ENCODE measurements at places on chromosomes 13 and 19.

GRCh38 chr13:20719783-20720182 is 16.3 kb downstream of the IL17D start:
- DNase-seq: no peak

DNA sequence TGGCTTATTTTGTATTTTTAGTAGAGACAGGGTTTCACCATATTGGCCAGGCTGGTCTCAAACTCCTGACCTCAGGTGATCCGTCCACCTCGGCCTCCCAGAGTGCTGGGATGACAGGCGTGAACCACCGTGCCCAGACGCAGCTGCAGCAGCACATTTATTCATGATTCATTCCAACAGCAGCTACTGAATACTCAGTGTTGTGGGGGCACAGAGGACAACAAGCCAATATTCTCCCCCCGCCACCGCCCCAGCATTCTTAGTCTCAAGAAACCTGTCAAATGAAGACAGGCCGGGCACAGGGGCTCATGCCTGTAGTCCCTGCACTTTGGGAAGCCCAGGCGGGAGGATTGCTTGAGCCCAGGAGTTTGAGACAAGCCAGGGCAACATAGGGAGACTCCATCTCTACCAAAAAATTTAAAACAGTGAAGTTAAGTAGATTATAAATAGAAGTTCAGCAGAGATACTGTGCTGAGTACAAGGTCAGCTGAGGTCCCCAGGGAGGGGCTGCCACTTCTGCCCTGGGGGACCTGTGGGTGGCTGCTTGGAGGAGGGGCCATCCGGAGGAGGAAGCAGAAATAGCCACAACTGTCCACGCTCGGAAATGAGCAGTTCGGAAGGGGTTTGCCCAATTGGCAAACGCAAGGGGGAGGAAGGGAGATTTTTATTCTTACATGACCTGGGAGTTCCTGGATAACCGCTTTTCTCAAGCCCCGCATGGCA is 4.3 kb downstream of the DOT1L start:
- no peak for DNase-seq

DNA sequence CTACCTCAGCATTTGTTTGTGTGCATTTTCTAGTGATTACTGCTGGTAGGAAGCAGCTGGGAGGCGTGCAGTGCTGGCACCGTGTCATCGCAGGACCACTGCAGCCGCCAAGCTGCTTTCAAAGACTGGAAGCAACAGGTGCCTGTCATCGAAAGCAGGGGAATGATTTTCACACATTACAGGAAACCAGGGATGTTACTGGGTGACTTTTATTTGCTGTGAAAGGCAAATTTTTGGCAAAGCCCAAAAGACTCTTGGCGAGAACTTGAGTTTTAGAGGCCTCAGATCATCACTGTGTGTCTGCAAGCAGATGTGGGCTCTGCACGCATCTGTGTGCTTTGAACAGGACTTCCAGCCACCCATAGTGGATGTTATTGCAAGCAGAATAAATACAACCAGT is 176.4 kb downstream of the FLT1 start:
- DNase-seq: no peak

- no peak for DNase-seq
Observed at GRCh38 chr19:7550987-7551761, 15.7 kb downstream of the PNPLA6 start.

- DNase-seq: no peak
Observed at GRCh38 chr13:50171590-50172282, 156.5 kb downstream of the KCNRG start.

DNA sequence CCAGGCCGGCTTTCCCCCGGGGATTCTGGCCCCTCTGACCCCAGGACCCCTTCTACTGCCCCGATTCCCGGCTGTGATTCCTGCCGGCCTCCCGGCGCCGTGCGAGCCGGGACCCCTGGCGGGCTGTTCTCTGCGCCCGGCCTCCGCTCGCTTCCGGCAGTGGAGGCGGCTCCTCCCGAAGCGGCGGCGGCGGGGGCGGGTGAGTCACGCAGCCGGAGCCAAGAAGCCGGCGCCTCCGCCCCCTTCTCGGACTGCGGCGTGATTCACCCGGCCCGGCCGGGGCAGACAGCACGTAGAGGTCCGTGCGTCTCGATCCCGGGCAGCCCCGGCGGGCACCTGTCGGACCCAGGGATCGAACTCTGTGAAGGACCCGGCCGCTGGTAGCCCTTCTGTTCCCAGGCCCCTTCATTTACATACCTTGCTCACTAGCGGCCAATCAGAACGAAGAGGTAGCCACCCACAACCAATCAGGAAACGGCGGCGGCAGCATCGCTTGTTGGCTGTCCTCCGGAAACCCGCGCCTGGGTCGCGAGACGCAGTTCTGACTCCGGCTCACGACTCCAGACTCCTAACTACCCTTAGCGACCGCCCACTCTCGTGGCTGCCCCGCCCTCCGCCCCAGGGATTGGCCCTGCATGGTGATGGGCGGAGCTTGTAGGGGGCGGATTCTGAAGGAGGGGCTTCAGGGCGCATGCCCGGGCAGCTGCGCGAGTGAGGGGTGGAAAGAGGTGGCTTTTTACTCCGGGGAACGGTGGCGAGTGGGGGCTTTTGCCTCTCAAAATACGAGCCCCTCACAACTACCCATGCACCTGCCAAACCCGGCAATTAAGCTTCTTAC is at the start of gene SERTAD1:
Gene SERTAD1 (minus strand): TSS at position 543 of the 838 bp plus-strand sequence. CDS start 2,446 bp downstream, outside the sequence.
- DNase-seq: peak; percentile 99

- no peak for DNase-seq
Observed at GRCh38 chr13:50691681-50692263, 151.7 kb downstream of the DLEU7 start.

DNA sequence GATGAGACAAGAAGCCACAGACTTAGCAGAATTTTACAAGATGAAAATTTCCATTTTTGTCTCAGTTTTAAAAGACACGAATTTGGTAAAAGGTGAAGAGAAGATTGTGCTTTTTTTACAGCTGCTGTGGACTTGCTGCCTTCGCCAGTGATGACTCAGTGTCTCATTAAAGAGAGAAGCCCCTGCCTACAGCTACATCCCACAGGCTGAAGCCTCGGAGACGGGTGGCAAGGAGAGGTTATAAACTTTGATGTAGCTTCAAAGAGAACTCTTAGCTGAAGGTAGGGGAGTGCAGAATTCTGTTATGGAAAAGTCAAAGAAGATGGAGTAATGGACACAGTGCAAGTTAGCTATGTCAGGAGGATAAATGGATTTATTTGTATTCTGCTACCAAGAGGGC is 683.4 kb upstream of the ARGLU1 start:
- no peak for DNase-seq

DNA sequence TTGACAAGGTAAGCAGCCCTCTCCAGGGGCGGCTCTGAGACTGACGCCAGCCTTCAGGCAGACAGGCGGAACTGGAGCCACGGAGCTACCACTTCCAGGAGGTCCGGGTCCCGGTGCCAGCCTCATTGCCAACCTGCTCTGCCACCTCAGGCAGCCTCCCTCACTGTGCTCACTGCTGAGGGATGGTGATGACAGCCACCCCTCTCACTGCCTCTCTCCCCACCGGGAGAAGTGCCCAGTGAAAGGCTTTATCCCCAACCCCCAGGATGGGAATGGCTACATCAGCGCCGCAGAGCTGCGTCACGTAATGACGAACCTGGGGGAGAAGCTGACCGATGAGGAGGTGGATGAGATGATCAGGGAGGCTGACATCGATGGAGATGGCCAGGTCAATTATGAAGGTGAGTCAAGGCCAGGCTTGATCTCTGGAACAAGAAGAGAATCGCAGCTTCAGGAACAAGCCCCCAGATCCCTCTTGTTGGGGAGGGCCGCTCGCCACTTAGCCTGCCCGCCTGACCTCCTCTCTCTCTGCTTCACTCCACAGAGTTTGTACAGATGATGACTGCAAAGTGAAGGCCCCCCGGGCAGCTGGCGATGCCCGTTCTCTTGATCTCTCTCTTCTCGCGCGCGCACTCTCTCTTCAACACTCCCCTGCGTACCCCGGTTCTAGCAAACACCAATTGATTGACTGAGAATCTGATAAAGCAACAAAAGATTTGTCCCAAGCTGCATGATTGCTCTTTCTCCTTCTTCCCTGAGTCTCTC is 7.6 kb downstream of the CALM3 start:
- DNase-seq: no peak

- DNase-seq: no peak
Observed at GRCh38 chr13:113604186-113604585, 19.6 kb downstream of the TFDP1 start.

DNA sequence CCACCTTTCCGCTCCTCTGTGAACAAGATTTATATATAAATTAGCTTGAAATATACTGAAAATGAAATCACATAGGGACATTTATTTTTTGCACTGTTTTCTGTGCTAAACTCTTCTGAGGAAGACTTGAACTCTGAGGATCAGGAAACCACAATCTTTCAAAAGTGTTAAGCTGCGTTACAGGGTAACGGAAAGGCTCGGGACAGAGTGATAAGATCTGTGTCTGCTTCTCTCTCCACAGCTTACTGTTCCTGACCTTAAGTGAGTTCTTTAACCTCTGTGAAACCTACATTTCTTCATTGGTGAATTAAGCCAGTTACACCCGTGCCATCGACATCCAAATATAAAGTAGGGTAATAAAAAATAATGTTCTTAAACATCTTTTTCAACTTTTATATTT is 38.9 kb downstream of the DACH1 start:
- DNase-seq: no peak

DNA sequence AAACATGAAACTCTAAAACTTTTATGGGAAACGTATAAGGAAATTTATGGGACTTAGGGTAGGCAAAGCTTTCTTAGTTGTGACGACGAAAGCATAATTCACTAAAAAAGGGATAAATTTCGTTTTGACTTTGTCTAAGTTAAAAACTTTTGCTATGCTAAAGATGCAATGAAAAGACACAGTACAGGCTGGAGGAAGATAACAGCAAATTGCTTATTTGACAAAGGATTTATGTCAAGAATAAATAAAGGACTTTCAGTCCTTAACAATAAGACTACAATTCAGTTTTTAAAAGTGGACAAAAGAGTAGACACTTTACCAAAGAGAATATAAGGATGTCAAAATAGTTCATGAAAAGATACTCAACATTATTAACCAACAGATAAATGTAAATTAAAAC is 150.2 kb downstream of the NBEA start:
- no peak for DNase-seq

DNA sequence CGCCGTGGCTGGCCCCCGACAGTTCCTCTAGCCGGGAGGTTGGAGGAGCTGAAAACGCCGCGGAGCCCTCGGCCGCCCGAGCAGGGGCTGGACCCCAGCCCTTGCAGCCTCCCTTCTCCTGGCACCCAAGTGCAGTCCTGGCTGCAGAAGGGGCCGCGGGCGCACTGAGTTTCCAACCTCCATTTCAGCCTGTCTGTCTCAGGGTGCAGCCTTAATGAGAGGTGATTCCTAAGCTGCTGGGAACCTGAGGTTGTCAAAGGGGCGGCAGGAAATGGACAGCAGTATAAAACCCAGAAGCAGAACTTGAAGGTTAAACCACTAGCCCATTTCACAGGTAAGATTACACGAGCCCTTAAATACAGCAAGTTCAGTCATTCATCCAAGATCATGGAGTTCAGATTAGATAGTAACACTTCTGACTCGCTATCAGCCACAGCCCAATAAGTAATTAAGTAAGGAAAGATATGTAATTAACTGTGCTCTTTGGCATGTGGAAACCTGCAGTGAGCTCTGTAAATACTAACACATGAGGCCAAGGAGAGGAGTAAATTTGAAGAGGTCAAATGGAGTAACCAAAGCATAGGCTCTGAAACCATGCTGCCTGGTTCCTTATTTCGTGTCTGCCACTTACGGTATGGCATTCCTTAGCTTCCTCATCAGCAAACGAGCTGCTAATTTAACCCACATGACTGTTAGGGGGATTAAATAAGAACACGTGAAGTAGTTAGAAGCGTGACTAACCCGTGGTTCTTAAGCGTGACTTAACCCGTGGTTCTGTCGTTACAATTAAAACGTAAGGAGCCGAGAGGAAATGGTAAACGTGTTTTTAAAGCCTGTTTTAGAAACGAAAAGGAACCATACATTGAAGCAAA is 686 bp downstream of the SETDB2 start:
- DNase-seq: peak; percentile 24

DNA sequence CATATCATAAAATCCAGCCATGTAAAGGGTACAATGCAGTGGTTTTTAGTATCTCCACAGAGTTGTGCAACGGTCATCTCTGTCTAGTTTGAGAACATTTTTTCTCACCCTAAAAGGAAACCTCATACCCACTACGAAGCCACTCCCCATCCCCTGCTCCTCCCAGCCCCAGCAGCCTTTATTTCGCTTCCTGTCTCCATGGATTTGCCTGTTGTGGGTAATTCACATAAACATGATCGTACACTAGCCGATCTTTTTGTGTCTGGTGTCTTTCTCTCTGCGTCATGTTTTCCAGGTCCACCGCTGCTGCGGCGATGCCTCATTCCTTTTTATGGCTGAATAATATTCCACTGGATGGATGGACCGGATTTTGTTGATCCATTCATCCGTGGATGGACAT is 28.6 kb downstream of the BICRA start:
- no peak for DNase-seq

DNA sequence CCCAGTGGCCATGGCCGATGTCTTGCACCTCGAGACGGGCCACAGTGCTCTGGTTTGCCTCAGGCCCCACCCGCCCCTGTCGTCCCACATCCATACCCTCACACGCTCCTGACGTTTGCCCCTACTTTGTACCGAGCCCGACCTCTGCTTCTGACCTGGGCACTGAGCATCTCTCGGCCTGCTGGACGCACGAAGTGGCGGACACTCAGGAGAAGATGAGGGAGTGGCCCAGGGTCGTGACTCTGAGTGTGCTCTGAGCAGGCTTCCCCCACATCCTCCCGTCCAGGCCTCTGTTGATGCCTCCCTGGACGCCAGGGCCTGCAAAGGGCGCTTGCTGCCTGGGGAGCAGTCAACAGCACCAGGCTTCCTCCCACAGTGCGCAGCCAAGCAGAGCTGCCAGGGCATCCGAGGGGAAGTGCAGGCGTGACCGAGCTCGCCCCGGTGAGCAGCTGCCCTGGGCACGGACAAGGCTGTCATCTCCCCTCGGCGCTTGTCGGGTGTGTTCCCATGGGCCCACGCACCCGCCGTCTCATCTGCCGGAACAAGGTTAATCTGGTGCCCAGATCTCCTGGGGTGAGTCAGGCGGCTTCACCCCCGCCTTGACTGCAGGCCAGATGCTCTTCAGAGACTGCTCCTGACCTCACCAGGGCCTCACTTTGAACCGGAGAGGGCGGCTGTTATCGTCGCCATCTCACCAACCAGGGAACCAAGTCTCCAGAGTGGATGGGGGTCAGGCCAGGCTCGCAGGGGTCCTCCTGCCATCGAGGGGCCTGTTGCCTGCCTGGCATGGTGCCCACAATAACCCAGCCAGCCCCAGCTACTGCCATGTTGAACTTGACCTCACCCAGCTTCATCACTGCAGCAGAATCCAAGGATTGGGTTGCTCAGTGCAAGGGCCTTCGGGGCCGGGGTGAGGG is 27.2 kb downstream of the COMP start:
- no peak for DNase-seq

GRCh38 chr19:7552781-7553180 is 17.3 kb downstream of the PNPLA6 start:
- DNase-seq: no peak

DNA sequence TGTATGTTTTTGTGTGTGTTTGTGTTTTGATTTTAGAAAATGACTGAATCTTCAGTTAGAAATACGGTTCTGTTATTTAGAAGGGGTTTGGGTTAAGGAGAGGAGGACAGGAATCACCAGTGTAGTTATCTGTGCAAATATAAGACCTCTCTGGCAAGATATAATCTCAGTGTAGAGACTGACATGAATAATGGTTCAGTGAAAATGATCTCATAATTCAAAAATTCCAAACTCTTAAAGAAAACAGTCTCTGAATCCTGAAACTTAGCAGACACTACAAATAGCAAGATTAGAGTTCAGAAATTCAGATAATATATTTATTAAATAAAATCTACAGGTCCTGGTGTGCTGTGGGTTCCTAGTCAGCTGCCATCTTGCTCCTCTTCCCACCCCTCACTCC is 73.5 kb downstream of the PDS5B start:
- DNase-seq: no peak

GRCh38 chr13:31538067-31539042 is 201.0 kb upstream of the RXFP2 start:
- no peak for DNase-seq
